Stimulated activated naive CD4-positive, alpha-beta T cell (primary cell): ENCODE measurements at places on chromosomes 2 and 18.

GRCh38 chr2:31380243-31380642, 34.3 kb downstream of the XDH start:
- DNase-seq, result no peak

DNA sequence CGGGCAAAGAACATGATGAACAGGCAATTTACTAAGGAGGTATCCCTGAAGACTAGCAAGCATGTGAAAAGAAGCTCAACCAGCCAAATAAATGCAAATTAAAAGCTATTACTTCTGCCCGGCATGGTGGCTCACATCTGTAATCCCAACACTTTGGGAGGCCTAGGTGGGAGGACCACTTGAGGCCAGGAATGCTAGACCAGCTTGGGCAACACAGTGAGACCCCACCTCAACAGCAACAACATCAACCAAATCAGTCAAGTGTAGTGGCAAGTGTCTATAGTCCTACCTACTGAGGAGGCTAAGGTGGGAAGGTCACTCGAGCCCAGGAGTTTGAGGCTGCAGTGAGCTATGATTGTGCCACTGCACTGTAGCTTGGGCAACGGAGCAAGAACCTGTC, 139.1 kb downstream of the MEP1B start:
- no peak for DNase-seq

GRCh38 chr2:9017411-9017810, 13.9 kb upstream of the MBOAT2 start:
- DNase-seq, result no peak

DNA sequence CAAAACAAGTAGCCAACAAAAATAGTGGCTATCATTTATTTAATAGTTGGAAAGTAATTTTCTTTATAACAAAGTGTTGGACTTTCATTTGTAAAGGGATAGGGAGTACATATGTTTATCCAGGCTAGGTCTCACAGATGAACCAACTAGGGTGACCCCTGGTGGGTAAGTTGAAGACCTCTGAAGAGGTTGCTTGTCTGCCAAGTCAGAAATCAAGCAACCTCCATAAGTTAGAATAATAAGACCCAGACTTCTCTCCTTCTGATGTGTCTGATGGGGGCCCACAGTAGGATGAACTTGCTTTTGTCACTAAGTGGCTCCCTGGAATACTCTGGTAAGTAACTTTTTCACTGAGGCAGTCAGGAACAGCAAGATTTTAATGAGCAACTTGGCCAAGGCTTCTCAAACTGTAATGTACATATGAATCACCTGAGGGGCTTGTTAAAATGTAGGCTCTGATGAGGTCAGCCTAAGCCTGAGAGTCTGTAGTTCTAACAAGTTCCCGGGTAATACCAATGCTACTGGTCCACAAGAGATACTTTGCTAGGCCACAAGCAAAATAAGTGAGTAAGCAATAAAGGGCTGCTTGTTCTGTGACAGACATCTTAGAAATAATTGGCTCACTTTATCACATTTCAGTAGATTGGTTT, 319.6 kb downstream of the PIK3C3 start:
- DNase-seq, result no peak

- DNase-seq, result no peak
Measured at GRCh38 chr2:77602771-77603170, 80.6 kb upstream of the LRRTM4 start.

GRCh38 chr2:80591233-80591632, 286.7 kb upstream of the LRRTM1 start:
- DNase-seq, result no peak

GRCh38 chr2:127660291-127660578, 14.3 kb downstream of the GPR17 start:
- DNase-seq, result no peak

DNA sequence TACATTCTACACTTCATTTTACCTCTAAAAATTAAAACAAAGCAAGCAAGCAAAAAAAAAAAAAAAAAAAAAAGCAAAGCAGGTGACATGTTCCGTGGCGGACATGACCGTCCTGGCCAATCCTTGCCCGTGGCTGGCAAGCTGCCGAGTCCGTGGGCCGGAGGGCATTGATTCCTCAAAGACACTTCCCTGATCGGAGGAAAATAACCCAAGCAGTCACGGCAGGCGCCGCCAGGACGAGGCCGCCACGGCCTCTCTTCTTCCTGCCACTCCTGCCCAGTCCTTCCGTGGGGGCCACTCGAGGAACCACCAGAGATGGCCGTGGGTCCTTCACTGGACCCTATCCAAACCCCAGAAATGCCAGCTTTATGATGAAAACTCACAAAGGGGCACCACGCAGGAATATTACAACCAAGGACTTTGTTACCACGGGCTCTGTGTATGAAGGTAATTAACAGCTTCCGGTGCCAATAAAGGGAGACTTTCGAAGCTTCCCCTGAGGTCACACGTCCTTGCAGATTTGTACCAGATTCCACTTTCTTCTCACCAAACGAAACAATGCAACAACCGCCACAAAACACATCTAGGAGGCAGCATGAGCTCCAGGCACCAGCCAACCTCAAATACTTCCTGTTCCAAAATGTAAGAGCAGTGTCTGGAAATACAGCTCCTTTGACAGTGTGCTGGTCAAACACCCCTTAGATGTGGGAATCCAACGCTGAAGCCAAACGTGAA, 170.3 kb downstream of the HDAC4 start:
- no peak for DNase-seq

DNA sequence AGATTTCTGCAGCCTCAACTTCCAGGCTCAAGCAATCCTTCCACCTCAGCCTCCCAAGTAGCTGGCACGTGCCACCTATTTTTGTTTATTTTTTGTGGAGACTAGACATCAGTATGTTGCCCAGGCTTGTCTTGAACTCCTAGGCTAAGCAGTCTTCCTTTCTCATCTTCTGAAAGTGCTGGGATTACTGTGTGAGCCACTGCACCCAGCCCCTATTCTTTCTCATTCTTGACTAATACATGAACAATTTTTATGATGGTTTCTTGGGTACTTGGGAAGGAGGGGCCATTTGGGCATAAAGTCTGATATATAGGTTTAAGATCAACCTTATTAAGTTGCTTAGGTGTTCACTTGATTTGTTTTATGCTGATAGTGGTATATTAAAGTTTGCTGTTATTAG, 26.2 kb downstream of the EPC2 start:
- DNase-seq, result no peak

DNA sequence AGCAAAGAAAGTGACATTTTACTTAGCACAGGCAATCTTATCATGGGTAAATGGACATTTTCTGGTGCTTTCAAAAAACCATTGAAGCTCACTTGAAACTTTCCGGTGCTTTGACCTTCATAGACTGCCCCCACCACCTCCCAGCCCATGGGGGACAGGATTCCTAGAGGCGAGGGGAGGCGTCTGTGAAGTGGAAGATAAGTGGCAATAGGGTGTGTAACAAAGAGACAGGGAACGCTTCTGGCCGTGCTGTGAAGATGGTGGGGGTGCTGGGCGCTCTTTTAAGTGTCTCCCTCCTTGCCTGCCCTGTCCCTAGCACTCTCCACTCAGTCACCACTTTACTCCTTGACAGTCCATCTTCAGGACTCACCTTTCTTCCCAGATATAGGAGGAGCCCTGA, 23.4 kb upstream of the GMPPA start:
- no peak for DNase-seq

- no peak for DNase-seq
Measured at GRCh38 chr2:201797175-201797840, 9.0 kb upstream of the CDK15 start.
